ENCODE measurements at places on chromosomes 4 and X.

GRCh38 chr4:19005211-19005610 is 983.7 kb upstream of the LCORL start:
- peak; percentile 10 for DNase-seq

DNA sequence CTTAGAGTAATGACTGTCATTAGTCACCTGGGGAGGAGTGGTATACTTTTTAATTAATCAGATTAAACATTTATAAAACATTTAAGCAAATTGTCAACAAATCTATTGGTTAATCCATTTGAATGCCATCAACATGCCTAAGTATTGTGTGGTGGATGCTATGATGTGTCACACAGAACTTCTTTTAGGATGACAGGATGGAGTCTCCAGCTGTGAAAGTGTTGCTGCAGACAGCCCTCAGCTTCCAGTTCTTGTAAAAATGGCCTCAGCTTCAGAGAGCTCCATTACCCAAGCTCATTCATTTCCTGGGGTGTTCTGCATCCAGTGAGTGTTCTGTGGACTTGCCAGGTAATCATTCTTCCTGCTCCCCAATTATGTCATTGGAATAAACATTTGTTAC is 74.3 kb upstream of the CLNK start:
- DNase-seq, result no peak

DNA sequence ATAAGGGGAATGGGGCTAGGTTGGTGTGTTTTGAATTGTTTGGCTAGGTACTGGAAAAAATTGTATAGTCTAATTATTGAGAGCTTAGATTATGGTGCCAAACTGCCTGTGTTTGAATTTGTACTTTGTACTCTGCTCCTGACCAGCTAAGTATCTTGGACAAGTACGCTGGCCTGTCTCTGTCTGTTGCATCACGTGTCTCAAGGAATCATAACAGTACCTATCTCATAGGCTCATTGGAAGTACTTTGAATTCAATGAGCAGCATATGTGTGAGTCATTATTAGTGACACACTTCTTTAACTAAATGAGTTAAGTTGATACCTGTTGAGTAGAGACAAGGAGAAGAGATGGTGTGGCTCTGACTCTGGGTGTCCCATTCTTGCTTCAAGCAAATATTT is 69.5 kb upstream of the MND1 start:
- no peak for DNase-seq

GRCh38 chr4:169619518-169619957 is 840 bp upstream of the CLCN3 start:
- DNase-seq, result peak; percentile 60

- peak; percentile 49 for DNase-seq
Measured at GRCh38 chrX:14673764-14674163, 144.4 kb downstream of the GLRA2 start.

DNA sequence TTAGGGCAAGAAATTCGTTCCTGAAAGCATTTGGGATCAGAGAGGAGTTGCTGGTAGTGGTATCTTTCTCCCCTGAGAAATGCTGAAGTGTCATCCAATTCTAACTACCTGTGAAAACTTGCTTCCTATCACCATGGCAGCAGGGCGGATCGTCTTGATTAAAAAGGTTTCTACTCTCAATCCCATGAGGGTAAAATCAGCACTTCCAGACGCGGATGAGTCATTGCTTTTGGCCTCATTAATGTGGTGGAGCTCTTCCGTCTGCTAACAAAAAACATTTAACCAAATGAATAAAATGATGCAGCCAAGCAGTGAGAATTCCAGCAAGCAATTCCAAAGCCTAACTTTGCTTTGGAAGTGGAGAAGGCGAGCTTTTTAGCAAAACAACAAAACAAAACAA is 325.6 kb downstream of the CAMK2D start:
- peak; percentile 74 for DNase-seq

DNA sequence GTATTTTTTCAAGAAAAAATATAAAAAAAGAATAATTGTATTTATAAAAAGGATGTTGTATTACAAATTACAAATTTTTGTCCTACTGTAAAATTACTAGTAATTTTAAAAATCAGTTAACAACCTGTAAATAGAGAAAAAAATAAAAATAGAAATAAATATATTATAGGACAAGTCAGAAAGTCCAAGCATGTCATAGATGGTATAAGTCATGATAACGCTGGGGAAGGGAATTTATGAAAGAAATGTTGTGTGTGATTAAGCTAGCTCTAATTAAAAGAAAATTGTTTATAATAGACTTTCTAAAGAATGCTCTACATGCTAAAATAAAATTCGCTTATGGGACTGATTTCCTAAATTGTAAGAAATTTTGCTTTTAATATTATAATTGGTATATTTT is 2329.9 kb downstream of the ARAP2 start:
- no peak for DNase-seq

DNA sequence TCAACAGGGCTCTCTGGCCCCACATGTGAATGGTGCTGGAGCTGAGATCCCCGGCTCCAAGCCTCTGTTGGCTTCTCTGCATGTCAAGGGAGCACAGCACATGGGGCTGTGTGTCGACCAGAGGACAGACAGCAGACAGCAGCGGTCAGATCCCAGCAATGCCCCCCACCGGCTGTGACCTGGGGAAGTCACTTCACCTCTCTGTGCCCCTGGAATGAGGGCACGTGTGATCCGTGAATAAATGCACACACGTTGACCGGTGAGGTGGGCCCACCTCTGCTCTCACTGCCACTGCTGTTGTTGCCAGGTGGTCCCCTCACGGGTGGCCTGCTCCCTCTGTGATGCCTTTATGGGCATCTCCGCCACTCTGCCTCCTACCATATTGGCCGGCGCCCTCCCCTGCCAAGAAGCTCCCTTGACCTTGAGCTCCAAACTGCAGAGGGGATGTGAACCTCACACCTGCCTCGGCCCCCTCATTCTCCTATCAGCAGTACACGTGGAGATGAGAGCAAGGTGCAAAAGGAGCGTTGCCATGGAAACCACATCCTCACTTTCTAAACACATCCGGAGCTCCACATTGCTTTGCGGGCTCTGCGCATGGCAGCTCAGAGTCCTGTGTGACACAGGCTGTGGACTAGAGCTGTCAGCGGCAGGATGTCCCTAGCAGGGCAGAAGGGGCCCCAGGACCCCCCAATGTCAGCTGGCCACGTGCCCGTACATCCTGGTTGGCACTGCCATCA is 75.4 kb downstream of the ABLIM2 start:
- no peak for DNase-seq

DNA sequence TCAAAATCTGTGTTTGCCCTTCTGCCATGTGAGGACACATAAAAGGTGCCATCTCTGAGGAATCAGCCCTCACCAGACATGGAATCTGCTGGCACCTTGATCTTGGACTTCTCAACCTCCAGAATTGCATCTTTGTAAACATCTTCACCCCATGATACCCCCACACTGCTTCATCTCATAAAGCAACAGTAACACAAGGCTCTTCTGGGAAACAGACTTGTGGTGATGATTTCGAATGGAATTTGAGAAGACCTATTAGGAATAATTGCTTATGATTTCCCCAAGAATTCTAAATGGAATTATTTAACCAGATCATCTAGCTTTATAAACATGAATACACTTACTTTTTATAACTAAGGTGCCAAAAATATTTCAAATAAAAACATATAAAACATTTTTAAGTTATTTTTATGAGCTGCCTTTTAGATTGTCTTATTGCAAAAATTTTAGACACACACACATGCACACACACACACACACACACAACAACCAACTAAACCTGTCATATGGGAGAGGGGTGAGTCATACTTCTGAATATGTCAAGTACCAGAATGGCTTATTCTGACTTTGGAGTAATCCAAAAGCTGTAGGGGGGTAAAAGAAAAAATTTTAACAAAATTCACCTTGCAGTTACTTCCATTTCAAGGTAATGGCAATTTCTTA is 82.0 kb downstream of the USP46 start:
- DNase-seq, result no peak

- DNase-seq, result no peak
Measured at GRCh38 chr4:151302432-151302831, 23.0 kb downstream of the SH3D19 start.

GRCh38 chr4:23720556-23720955 is 169.3 kb downstream of the PPARGC1A start:
- DNase-seq, result no peak
